ENCODE measurements at places on chromosomes 2 and 18.

GRCh38 chr2:171334171-171334570 is 99.6 kb downstream of the METTL8 start:
- no peak for DNase-seq

DNA sequence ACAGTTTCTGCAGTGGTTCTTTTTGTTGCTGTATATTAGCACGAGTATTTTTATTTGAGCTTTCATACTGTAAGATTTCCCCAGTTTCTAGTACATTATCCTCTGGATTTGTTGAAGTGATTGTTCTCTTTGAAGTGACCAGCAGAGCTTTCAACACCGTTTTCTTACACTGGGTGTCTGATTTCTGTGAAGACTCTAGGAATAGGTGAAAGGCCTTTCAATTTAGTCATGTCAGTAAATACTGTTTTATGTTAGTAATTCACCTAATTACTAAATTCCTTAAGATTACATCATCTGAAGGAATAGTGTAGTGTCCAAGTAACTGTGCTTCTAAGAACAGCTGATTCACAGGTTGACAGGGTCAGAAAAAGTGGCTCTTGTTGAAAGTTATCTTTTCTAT is 2.3 kb downstream of the PPM1B start:
- DNase-seq: no peak

- no peak for DNase-seq
These were observed 303.8 kb downstream of the TDRD15 start for GRCh38 chr2:21427606-21428005.

- DNase-seq: peak; percentile 73
These were observed 81.3 kb downstream of the CDC42EP3 start for GRCh38 chr2:37590119-37590571.

GRCh38 chr18:30280861-30281470 is 761.6 kb downstream of the DSC3 start:
- DNase-seq: no peak

DNA sequence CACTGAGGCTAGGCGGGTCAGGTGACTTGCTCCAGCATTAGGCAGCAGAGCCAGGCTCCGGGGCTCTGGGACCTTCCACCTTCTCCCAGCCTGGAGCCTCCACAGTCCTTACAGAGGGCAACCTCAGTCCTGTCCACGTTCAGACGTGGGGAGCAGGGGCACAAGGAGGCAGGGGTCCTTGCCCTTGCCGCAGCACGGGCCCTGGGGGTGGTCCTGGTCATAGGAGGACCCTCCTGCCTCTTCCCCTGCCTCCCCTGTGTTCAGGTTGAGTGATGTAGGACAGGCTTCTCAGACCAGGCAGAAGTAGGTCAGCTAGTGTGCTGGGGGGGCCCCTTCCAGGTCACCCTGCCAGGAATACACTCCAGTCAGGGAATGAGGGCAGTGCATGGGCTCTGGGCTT is 5.4 kb upstream of the ARHGEF4 start:
- DNase-seq: no peak

DNA sequence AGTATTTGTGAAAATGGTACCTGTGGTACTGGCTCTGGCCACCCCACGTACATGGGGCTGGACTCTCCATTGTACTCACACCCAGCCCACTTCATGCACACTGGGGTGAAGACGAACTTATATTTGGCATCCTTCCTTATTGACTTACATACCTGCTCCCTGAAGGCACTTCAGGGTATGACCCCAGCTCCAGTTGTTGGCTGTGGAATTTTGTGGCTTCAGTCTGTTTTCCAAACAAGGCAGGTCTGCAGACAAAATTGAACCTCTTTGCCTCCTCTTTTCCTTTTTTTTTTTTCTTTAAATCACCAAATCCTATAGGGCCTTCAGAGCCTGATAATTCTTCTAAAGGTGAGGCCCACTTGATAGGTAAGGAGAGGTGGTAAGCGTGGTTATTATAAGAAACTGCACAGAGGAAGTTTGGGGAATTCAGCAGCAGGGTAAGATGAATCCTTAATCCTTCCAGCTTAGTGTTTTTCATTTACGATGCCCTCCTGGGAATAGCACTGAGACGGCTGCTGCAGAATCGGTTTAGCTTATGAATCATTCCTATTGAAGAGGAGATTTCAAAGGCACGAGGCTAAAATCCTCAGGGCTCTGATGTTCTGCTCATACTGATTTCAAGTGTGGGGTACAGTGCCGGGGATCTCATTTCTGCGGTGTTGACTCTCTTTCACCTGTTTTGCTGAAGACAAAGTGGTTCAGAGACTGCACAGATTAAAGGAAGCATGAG is 55.2 kb downstream of the KIF5C start:
- DNase-seq: no peak

- DNase-seq: no peak
These were observed 7.3 kb downstream of the IL36G start for GRCh38 chr2:112985090-112985489.

GRCh38 chr2:238450440-238450861 is 23.7 kb downstream of the ASB1 start:
- no peak for DNase-seq

DNA sequence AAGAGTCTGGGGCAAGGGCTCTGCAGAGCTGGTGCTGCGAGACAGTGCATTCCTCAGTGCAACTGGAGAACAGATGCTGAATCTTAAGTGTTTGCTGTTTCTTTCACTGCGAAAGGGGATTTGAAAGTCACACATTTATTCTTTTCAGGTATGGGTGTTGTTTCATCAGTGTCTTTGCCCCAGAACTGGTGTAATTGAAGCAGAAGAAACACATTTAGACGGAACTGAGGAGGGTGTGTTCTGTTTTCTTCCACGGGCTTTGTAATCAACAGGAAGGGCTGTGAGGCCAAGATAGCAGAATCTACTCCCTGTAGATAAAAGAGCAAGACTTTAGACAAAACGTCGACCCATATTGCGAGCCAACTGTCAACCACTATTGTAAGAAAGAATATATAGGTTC is 151.9 kb downstream of the EPHA4 start:
- DNase-seq: no peak

- DNase-seq: no peak
These were observed 57.4 kb downstream of the GATA6 start for GRCh38 chr18:22226801-22227200.

GRCh38 chr2:207321514-207321913 is 155.8 kb upstream of the KLF7 start:
- no peak for DNase-seq

DNA sequence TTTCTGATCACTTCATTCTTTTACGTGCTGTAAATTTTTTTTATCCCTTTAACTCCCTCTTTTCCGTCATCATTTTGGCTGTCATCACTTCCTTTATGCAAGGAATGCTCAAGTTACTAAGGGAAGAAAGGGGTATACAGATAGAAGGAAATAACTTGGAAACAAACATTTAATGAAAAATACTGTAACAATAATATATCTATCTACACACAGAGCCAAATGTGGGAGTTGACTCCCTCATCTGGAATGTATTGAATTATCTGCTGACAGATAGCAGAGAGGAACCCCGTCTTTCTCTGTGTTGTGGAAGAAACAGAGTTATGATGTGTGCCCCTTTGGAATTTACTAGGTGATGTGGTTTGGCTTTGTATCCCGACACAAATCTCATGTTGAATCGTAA is 182.5 kb upstream of the NXPH2 start:
- DNase-seq: no peak

DNA sequence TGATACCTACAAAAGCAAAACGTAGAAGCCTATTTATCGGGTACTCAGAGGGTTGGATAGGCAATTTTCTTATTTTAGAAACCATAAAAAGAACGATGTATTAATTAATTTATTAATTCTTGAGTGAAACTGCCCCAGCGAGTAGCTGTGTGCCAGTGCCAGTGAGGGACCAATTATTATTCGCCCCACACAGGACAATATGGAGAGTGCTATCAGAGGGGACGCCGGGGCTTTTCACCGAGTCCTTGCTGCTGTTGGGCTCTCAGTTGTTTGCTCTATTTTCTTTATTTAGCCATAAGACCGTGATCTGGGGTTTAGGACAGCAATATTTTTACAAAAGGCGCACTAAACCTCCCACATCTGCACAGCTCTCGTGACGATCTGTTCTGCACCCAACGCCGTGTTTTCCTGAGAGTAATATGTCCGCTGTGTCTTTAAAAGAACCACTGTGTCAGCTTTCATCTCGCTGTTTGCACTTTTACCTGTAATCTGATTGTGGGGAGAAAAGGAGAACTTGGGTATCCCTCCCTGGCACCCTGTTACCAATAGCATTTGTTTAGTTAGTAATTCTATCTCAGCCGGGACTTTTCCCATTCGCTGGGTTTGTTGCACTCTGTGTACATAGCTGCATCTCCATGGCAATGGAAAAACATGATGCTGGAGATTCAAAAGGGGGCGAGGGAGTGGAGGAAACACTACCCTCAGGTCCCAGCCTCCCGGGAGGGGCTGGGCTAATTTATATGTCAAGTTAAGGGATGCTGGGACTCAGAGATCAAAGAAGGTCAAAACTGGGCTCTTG is 30.1 kb upstream of the ZNF516 start:
- peak; percentile 61 for DNase-seq

GRCh38 chr18:5142131-5142530 is 54.9 kb downstream of the AKAIN1 start:
- no peak for DNase-seq

- no peak for DNase-seq
These were observed 30.4 kb downstream of the KLF7 start for GRCh38 chr2:207135340-207135739.

DNA sequence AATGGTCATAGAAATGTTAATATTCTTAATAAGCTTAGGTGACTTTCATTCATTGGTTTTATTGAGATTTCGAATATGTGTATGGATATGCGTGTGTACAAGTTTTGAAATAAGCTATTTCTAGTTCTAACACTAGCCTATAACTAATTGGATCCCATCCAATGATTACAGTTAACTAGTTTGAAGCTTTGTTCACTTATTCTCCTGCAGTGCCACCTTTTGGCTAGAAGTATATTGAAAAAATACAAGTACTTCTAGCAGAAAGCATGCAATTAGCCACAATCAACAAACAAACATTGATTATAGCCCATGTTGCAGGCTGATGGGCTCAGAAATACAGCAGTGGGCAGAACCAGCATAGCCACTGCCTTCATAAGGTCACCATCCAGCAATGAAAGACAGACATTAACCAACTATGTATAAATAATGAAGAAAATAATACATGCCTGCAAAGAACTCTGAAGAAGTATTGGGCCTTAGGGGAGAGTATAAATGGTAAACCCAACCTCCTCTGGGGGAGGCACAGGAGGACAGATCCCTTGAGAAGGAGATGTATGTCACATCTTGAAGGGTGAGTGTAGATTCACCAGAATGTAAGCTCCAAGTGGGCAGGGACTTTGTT is 5.1 kb upstream of the PIEZO2 start:
- peak; percentile 63 for DNase-seq

- no peak for DNase-seq
These were observed 6.3 kb downstream of the B3GNT2 start for GRCh38 chr2:62202019-62202722.

- peak; percentile 22 for DNase-seq
These were observed 281.3 kb downstream of the AGPS start for GRCh38 chr2:177673602-177674595.

GRCh38 chr2:86066007-86066578 is 39.6 kb downstream of the POLR1A start:
- DNase-seq: no peak

GRCh38 chr18:78722929-78723710 is 256.5 kb upstream of the SALL3 start:
- no peak for DNase-seq

GRCh38 chr2:211498551-211499205 is 942.3 kb downstream of the CPS1 start:
- no peak for DNase-seq

DNA sequence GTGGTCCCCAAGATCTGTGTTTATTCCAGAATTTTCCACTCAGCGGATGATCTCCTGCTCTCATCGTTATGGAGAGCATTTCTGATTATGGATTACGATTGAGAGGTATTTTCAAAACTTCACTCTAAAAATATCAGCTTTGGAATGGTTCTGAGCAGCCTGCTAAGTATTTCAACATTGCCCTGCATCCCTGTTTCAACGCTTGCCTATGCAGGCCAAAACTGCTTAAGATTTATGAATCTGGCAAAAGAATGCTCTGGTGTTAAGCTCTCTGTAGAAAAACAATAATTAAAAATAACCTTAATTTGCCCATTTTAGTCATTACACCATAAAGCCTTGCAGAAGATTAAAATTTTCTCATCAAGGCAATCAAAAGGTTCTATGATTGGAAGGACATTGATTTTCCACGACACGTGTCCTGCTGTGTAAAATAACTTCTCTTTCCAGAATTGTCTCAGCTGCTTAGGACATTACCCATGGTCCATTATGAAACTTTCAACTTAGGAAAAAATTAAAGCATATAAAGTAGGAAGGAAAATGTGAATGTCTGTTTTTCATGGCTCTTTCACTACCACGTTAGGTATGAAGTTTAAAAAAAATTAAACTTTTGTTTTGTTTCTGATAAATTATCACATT is 229.9 kb downstream of the ACKR3 start:
- DNase-seq: no peak

DNA sequence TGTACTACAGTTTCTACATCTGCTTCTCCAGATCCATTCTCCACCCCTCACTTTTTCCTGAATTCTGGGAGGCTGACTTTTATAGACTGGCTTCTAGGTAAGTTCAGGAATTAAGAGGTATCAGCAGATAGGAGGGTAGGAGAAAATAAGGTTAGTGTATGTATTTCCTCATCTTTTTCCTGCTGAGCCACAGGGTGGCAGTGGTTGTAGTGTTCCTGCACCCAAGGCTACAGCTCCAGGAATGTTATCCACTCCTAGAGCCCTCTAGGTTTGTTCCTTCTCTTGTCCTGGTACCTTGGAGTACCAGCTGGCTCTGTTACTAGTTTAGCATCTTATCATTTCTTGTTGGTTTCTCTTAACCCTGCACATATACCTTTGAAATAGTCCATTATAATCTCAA is 40.7 kb upstream of the C2orf66 start:
- peak; percentile 18 for DNase-seq

- no peak for DNase-seq
These were observed 15.3 kb upstream of the TXNDC2 start for GRCh38 chr18:9870431-9871008.

GRCh38 chr2:68901199-68901514 is 30.0 kb upstream of the BMP10 start:
- DNase-seq: no peak

GRCh38 chr18:35201256-35201931 is 39.4 kb upstream of the ZNF397 start:
- DNase-seq: no peak

GRCh38 chr2:233491326-233491725 is 75.3 kb downstream of the USP40 start:
- DNase-seq: no peak

- DNase-seq: no peak
These were observed 174.9 kb downstream of the AGAP1 start for GRCh38 chr2:235668782-235669181.

DNA sequence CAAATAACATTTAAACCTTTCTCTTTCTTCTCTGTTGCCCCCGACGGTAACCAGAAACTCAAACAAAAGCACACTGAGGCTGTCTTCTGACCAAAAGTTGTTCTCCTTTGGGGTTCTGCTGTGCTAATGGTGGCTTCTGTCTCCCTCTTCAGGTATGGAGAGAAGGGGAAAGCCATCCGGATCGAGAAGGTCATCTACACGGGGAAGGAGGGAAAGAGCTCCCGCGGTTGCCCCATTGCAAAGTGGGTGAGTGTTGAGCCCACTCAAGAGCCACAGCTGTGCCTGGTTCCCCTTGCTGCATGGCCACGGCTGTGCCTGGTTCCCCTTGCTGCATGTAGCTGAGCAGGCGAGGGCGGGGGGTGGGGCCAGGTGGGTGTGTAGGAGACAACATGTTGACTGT is 67.4 kb downstream of the BOLA3 start:
- DNase-seq: no peak
